ENCODE measurements at places on chromosomes 6 and 20.
A peak's percentile ranks its signal among the peaks of the same experiment; 100 is the strongest.

- DNase-seq = no peak
These were observed 207.6 kb downstream of the TBC1D7 start for GRCh38 chr6:13120483-13121482.

- DNase-seq = no peak
These were observed 220.8 kb upstream of the MARCKS start for GRCh38 chr6:113636357-113636824.

GRCh38 chr20:64273109-64273508 lies 17.6 kb downstream of the PCMTD2 start:
- no peak for DNase-seq

GRCh38 chr20:53656293-53657202 lies 62.9 kb upstream of the ZNF217 start:
- no peak for DNase-seq

- no peak for DNase-seq
These were observed 14.1 kb downstream of the FAM210B start for GRCh38 chr20:56372850-56373249.

GRCh38 chr20:58891718-58892140 lies 39.2 kb downstream of the GNAS start:
- peak; percentile 35 for DNase-seq

DNA sequence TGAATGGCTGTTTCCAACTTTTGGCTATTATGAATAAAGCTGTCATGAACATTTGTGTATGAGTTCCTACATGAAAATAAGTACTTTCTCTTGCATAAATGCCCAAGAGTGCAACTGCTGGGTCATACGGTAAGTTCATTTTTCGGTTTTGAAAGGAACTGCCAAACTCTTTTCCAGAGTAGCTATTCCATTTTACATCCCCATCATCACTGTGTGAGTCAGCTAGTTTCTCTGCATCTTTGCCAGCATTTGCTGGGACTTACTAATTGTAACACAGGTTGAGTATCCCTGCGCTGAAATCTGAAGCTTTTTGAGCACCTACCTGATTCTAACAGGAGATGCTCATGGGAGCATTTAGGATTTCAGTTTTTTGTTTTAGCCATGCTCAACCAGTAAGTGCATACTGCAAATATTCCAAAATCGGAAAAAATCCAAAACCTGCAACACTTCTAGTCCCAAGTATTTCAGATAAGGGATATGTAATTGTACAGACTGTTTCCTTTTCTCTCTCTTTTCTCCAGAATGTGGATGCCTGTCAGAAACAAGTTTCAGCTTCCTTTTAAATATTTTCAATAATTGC lies 118.4 kb downstream of the DTNBP1 start:
- no peak for DNase-seq

GRCh38 chr6:106252687-106253086 lies 72.9 kb downstream of the ATG5 start:
- DNase-seq = no peak

DNA sequence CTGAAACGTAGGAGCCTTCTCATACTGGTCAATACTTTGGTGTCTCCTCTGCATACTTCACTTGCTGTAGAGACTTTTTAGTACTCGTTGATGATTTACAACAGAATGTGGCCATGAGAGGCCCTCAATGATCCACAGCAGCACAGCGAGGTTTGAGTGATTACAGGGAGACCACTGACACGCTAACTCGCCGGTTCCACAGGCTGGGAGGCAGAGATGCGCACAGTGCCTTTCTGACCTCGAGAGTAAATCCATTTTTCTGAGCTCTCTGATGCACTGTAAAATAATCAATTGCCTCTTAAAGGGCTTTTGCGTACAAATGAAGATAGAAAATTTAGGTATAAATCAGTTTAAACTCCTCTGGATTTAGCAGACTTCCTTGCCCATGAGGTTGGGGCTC lies 56.2 kb upstream of the TBC1D7 start:
- no peak for DNase-seq

DNA sequence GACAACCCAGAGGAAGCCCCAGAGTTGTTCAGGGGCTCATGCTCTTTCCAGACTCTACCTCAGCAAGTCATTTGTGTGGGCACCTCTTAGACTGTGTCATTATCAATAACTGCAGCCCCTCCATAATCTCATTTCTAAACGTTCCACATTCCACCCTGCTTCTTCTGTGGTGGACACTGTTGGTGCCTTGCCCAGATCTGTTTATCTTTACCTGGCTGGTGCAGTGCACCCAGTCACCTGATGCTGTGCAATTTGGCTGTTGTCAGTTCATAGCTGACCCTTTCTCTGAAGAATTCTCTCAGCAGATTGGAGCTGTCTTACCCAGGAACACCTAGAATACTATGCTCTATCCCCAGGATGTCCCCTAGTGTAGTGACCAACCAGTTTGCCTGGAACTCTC lies 80.0 kb downstream of the ATRN start:
- DNase-seq = no peak

- DNase-seq = no peak
These were observed 29.8 kb upstream of the SIRT5 start for GRCh38 chr6:13544454-13545186.

GRCh38 chr20:17735959-17736621 lies 36.3 kb downstream of the BANF2 start:
- DNase-seq = no peak

DNA sequence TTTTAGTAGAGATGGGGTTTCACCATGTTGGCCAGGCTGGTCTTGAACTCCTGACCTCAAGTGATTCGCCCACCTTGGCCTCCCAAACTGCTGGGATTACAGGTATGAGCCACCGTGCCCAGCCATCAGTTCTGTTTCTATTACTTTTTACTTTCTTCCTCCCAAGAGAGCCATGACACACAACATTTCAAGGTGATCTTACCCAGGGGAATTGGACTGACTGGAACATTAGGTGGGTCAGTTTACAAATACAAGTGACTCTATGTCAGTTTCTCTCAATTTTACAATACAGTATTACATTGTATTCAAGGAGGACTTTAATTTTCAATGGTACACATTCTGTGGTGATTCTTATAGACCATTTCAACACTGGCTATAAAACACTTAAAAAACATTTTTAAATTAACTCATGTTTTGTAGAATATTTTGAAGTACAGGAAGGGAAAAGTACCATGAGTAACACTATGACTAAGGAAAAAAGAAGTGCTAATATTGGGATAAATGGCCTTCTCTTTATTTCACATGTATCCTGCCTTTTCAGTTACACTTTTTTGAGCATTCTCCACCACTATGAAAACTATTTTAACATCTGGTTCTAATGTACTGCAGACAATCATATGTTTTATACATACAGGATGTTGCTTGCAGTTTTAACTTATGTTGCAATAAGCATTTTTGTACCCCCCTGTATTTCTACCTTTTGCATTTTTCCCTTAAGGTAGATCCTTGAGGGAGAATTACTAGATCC lies 8.4 kb downstream of the TPBG start:
- DNase-seq = no peak

DNA sequence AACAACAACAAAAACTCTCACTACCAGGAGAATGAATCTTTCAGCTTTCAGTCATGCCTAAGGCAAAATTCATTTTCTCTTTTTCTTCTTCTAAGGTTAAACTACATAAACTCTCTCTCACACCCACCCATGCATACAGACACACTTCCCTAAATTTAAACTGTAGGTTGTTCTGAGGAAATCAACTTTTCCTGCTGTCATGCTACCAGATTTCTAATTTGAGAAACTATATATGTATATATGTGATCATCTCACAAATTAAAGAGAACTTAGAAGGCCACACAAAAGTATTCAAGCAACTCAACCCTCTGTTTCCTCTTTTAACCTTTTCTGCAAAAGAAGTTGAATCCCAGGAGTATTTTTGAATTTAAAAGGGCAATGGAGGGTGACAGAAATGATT lies 532.5 kb downstream of the KIF16B start:
- no peak for DNase-seq

GRCh38 chr6:54877713-54878317 lies 31.2 kb downstream of the FAM83B start:
- DNase-seq = no peak

DNA sequence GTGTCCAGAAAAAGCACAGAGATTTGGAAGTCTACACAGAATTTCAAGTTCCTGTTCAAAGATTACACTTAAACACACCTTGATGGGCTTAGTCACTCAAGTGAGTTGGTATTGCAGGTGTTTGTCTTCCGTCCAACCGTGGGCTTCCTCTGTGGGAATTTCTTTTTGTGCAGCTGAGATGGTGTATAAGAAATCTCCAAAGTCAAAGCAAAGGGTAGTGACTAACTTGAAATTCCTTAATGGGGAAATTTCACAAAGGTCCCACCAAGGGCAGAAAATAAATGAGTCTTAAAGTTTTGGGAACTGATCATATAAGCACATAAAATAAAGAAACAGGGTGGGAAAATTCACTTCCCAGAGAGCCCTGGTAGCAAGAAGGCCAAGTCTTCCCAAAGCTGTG lies 102.0 kb upstream of the TNFAIP3 start:
- no peak for DNase-seq

- no peak for DNase-seq
These were observed 126.3 kb upstream of the MYLIP start for GRCh38 chr6:16002332-16003196.

GRCh38 chr20:1508574-1508973 lies 17.4 kb upstream of the SIRPB2 start:
- no peak for DNase-seq

- no peak for DNase-seq
These were observed 89.2 kb upstream of the STMND1 start for GRCh38 chr6:17012421-17013225.

- DNase-seq = no peak
These were observed 98.8 kb downstream of the MYLK4 start for GRCh38 chr6:2651961-2652360.

DNA sequence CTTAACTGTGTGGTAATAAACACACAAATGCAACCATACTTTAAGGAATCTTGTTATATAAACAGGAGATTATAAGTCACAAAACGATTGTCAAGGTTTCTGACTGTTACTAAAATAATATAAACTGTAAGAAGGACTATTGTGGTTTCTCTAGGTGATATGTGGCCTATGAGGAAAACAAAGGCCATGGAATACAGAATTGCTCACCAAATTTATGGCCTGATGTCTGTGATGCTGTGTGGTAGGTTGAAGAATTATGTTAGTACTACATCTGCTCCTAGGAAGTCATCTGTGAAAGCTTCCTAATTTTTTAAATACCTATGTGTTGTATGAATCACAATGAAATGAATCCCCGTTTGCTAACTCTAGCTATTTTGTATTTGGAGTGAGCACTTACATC lies 875.4 kb upstream of the MAP3K7 start:
- DNase-seq = no peak
